ENCODE measurements at places on chromosomes 16 and 17.

DNA sequence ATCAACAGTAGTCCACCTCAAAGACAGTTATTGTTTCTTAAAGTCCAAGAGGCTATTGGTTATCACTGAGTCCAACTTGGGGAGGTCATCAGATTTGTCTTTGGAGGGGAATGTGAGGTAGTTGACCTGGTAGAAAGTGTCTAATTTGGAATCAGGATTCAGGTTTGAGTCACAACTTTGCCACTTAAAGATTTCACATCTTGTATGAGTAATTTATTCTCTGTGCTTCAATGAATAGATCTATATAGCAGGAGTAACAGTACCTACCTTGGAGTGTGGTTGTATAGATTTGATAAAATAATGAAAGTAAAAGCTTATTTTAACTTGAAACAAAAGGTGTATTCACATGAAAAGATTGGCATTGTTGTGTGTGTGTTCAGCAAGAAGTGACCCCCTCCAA lies 119.3 kb upstream of the TBX2 start:
- no peak for DNase-seq

DNA sequence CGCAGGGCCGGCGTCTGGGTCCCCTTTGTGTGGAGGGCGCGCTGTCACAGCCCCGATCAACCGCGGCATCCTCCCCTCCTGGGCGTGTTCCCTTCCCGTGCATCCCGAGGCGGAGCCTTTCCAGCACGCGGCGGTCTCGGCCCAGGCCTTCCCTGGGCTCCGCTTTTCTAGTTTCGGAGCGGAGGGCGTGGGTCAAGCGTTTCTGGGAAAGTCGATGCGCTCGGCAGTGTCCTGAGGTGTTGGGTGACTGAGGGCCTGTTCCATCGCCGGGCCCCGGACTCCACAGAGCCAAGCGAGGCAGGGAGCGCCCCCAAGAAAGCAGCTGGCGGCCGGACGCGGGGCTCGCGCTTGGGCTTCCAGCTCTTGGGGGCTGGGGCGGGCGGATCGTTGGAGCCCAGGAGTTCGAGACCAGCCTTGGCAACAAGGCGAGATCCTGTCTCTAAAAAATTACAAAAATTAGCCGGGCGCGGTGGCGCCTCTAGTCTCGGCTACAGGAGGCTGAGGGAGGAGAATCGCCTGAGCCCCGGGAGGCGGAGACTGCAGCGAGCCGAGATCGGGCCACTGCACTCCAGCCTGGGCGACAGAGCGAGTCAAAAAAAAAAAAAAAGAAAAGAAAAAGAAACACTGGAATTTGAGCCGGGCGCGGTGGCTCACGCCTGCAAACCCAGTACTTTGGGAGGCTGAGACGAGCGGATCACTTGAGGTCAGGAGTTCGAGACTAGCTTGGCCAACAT lies 806 bp downstream of the IFT140 start:
- DNase-seq = no peak

- no peak for DNase-seq
Observed at GRCh38 chr17:39165178-39165840, 652 bp downstream of the ARL5C start.

DNA sequence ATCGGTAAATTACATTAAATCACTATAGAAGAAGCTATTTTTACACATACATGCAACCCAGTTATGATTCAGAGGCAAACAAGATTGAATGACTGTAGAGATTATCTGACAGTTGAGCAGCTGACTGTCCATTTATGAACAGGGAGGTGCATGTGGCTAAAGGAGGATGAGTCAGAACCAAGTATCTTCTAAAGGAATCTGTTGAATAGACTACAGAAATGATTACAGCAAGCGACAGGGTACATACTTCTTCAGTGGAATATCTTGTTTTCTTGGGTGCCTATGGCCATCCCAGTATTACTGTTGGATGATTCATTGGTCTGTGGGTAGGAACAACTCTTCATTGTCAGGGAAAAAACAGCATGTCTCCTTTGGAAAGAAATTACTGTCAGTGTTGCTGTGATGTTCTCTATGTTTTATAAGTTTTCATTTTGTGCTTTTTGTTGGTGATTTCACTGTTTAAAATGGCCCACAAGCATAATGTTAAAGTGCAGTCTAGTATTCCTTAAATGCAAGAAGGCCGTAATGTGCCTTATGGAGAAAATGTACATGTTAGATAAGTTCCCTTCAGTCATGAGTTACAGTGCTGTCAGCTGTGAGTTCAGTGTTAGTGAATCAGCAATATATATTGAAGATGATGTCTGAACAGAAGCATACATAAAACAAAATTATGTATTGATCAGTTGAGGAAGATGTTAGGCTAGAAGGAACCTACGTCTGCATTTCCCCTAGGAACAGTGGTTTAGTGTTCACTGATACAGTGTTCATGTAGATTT lies 27.0 kb downstream of the CBFB start:
- no peak for DNase-seq

DNA sequence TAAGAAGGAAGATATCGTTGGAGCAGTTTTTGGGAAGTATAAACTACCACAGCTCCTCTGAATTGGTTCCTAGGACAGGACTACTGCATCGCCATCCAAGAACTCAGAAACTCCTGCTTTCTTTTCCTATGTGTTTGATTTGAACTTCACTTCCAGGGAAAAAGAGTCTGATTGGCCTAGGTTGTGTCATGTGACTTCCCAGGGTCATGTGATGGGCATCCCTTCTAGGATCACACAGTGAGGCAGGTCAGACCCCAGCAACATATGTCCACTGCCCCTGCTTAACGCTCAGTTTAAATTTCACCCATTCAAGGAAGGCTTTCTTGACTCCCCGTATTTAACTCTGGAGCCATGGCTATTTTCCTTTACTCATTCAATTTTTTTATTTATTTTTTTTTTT lies 445.2 kb upstream of the SALL1 start:
- no peak for DNase-seq

- peak; percentile 30 for DNase-seq
Observed at GRCh38 chr17:34542700-34543336, 36.6 kb upstream of the TMEM132E start.

DNA sequence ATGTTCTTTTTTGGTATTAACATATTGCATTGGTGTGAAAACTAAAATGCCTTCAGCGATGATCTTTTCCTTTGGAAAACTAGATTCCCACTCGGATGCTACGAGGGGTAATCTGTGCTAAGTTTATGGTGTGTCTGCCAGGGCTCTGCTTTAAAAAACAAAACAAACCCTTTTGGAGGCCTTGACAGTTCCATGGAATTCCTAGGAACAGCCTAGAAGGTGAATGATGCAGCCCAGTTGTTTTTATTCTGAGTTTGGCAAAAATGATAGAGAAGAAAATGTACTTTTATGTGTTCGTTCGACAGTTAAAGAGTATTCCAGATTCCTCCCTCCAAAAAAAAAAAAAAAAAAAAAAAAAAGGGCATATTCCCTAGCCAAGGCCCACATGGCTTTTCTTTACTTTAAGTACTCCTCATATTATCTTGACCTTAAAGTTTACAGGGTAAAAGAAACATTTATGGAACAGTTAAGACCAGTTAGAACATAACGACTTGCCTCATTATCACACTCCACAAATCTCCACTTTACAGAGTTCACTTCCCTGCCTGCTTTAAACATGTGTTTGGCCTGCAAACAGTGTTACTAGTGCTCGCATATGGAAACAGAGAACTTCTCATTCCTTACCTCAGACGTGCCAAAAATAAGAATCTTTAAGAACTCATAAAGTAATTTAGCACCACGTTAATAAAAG lies 159.1 kb downstream of the WWOX start:
- DNase-seq = no peak

DNA sequence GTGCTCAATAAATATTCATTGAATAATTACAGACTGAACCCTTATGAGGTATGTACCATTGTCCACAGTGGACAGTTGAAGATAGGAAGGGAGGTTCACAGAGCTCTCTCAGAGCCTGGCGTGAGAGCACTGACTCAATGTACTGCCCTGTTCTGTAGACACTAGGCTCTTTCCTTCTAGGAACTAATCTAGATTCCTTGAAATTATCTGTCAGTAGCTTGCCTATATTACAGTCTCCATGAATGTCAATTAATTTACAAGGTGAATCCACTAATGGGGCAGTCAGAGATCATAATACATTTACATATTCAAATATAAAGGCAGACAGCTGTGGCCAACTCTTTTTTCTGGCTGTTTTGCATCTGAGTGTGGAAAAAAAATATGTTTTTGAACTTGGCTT lies 251.2 kb upstream of the SALL1 start:
- no peak for DNase-seq

- DNase-seq = no peak
Observed at GRCh38 chr17:40241252-40241834, 22.2 kb downstream of the WIPF2 start.

DNA sequence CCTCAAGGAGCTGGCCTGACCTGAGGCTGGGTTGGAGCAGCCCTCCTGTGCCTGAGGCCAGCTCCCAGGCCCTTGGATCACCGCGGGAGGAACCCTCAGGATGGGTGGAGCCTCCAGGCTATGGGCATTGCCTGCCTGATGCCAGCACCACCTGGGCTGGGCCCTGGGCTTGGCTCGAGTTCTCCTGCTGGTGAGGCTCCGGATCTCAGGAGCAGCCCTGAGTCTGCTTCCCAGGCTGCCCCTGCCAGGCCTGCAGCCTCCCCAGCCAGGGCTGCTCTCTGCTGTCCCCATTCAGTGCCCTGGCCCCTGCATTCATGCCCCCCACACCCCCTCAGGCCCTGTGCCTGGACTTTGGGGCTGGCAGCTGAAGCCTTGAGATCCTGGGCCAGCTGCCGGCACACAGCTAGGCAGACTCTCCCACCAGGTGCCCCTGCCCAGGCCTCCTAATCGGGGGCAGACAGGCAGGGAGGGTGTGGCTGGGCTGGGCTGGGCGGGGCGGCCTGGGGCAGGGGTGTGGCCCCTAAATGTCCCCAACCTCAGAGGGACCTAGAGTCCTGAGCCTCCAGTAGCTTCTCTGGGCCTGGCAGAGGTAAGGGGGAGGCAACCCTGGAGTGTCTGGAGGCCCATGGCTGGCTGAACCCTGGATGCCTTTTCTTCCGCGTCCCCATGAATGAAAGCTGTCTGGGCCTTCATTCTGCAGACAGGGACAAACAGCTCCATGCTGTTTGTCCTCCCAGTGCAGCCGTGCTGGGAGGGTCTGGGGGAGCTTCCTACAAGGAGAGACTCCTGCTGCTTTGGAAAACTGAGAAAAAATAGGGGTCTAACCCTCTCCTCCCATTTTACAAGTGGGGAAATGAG lies 1.1 kb upstream of the PIGQ start:
- DNase-seq = no peak

DNA sequence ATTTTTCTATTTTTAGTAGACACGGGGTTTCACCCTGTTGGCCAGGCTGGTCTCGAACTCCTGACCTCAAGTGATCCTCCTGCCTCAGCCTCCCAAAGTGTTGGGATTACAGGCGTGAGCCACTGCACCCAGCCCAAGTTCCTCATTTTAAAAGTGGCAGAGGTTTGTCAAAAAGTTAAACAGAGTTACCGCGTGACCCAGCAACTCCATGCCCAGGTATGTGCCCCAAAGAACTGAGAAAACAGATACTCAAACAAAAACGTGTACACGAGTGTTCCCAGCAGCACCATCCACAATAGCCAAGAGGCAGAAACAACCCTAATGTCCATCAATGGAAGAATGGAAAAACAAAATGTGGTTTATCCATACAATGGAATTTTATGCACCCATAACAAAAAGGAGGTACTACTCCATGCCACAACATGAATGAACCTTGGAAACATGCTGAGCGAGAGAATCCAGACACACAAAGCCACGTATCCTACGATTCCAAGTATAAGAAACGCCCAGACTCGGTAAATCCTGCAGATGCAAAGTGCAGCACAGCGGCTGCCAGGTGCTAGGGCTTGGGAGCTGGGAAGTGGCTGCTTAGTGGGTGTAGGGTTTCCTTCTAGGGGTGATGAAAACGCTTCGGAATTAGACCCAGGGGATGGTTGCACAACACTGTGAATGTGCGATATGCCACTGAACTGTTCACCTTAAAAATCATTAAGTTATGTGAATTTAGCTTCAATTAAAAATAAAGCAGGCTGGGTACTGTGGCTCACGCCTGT lies 24.8 kb downstream of the ADCY9 start:
- DNase-seq = no peak

- no peak for DNase-seq
Observed at GRCh38 chr17:2809337-2809736, 13.1 kb downstream of the RAP1GAP2 start.

DNA sequence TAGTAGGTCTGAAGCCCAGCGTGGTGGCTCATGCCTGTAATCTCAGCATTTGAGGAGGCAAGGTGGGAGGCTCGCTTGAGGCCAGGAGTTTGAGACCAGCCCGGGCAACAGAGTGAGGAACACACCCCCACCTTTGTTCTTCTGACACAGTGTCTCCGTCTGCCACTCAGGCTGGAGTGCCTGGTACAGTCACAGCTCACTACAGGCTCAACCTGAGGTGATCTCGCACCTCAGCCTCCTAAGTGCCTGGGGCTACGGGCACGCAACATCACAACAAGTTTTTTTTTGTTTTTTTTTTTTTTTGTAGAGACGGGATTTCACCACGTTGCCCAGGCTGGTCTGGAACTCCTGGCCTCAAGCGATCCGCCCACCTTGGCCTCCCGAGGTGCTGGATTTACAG lies 6.7 kb upstream of the TLCD3A start:
- no peak for DNase-seq

- DNase-seq = no peak
Observed at GRCh38 chr16:17590711-17591654, 120.2 kb upstream of the XYLT1 start.

DNA sequence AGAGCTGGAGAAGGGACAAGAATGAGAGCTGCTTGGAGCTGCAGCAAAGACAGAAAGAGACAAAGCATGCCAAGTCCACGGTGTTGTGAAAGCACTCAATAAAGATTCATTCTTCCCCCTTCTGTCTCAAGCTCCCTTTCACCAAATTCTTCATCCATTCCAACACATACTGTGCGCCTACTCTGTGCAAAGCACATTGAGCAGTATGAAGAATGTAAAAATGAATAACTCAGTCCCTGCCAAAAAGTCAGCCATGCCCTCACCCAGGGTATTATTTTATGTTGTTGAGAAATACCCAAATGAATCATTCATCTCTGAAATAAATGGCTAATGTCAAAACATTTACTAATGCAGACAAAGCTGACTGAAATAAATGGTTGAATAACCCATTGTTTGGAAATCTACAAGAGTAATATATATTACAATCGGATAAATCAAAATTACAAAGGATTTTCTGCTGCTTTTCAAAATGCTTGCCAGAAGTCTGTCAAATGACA lies 282.9 kb upstream of the IRX5 start:
- DNase-seq = no peak

DNA sequence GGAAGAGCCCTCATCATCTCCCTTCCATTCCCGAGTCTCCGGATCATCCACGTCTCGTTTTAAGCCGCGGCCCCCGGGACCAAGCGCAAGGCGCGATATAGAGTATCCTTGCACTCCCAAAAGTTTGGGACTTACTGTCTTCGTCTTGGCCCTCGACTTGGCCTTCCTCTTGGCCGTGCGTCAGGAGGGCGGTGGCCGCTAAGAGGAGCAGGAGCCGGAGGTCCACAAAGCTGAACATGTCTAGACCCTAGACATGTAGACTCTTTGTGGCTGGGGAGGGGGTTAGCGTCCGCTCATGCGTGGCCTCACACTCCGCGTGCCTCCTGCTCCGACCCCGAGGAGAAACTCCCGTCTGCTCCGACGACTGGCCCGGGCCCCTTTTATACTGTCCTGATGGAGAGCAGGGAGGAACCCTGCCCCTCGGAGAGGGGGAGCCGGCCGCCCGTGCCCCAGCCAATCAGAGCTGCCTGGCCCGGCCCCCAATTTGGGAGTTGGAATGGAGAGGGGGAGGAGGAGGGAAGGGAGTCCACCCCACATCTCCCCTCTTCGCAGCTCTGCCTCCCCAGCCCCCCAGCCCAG lies at the start of gene COL1A1:
TSS of gene COL1A1 (minus strand) at position 356 of the 579 bp plus-strand sequence. CDS start at position 238, 118 bp downstream.
- DNase-seq = no peak

GRCh38 chr16:57938936-57939871 lies 31.7 kb downstream of the CNGB1 start:
- no peak for DNase-seq
